NCI-H774 (cell line): ENCODE measurements at places on chromosomes 6 and 20.

DNA sequence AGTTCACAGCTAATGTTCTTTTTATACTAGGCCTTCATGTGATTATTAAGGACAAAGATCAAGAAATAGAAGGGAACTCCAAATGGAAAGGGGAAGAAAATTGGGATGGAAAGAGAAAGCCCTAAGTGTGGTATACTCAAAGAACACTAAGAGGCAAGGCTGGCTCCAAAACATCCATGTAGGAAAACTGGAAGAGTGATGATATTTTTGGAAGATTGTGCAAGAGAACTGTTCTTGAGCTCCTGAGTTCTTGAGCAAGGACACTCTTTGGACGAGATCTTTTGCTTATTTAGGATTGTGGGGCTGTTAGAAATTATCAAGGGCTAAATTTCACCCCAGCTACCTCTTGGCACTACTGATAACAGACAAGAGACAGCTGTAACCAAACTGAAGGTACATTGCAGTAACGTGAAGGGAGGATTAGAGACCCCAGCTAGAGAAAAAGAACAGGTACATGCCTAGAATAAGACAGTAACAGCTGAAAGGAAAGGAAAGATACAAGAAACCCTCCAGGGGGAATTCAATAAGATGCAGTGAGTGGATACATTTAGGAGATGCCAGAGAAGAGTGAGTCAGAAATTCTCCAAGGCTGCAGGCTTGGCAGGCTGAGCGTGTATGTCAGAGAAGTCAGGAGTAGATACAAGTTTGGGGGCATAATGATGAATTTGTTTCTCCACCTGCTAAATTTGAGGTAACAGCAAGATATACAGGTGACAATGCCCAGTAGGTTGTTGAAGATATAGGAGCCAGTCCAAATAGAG is 69.7 kb downstream of the CBLN4 start:
- DNase-seq, result no peak

DNA sequence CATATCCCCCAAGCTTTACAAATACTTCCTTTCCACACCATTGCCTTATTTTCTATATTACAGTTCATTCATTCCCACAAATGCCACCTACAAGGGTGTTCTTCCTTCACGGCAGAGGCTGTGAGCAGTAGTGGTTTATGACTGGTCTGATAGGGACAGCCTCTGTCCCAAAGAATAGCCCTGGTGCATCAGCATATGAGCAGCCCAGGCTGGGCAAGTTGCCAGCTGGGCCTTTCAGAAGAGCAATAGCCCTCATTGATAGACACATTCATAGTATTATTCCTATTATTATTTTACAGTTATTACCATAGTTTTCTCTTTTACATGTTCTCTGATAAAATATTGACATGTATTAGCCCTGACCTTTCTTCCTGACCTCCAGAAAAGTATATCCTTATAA is 149.9 kb downstream of the MMS22L start:
- DNase-seq, result peak; percentile 31

GRCh38 chr20:59912609-59913008 is 20.8 kb downstream of the SYCP2 start:
- no peak for DNase-seq

DNA sequence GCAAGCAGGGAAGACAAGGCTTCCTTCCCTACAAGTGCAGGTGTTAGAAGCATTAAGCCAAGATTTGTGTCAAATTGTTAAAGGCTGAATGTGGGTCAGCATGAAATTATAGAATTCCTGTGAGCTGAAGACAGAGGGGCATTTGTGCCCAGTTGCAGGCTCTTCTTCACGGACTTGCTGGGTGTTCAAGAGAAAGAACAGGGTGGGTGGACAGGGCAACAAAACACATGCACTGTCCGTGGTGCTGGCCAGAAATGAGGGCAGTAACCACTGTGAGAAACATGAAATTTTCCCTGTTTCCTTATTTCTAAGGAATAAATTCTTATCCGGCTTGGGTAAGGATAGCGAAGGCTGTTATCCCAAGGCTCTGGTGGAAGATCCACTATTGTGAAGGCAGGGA is 579.5 kb upstream of the HTR1E start:
- DNase-seq, result no peak

GRCh38 chr20:52481443-52481842 is 289.9 kb upstream of the ZFP64 start:
- no peak for DNase-seq

- DNase-seq, result no peak
These were observed 18.4 kb upstream of the TNFAIP3 start for GRCh38 chr6:137848672-137849071.

GRCh38 chr20:58518896-58519593 is 3.8 kb upstream of the APCDD1L start:
- no peak for DNase-seq

DNA sequence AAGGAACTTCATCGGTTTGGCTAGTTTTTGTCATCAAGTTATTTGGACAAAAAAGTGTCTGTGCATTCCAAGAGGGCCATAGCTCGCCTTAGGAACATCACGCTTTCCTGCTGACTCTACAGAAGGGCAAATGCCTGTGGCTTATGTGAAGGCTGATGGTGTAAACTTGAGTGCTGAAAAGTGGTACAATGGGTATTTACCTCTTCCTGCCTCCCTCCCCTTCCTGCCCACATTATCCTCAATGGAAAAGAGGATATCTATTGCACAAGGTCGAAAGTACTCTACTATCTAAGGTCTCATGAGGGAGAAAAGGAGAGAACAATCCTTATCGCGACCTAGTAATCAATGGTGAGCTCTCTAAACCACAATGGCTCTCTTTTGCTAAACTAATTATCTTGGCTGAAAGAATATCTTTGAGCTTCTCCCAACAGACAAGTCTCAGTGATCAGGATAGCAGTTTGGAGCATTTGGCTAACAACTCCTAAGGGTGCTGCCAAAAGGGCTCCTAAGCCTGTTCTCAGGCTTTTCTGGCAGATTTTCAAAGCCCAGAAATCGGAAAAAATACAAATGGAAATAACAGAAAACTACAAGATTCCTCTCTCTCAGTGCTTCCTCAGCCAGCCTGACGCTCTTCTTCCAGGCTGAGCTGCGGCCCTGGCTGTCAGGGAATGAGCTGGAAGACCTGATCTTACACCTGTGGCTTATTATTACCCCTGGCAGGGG is 42.6 kb upstream of the ENPP1 start:
- no peak for DNase-seq

DNA sequence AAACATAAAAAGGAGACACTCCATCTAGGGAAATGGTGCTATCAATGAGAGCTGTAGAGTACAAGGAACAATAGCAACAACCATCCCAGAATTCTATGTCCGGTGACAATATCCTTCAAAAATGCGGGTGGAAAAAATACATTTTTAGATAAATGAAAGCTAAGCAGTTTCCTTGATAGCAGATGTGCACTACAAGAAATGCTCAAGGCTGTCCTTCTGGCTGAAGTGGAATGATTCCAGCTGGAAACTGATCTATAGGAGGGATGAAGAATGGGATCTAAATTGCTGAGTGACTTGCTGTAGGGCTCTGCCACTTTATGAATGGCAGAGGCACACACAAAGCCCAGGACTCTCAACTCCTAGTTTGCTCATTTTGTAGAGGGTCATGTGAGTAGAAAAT is 763.1 kb downstream of the C6orf118 start:
- no peak for DNase-seq

GRCh38 chr20:13571662-13572061 is 67.1 kb downstream of the TASP1 start:
- DNase-seq, result no peak

- no peak for DNase-seq
These were observed 135.8 kb downstream of the SLC35F1 start for GRCh38 chr6:118042855-118043254.

- no peak for DNase-seq
These were observed 169.7 kb downstream of the ATXN1 start for GRCh38 chr6:16591396-16592222.

GRCh38 chr20:62739581-62740285 is 31.1 kb downstream of the NTSR1 start:
- DNase-seq, result no peak

GRCh38 chr6:13081189-13081563 is 247.2 kb downstream of the TBC1D7 start:
- no peak for DNase-seq

DNA sequence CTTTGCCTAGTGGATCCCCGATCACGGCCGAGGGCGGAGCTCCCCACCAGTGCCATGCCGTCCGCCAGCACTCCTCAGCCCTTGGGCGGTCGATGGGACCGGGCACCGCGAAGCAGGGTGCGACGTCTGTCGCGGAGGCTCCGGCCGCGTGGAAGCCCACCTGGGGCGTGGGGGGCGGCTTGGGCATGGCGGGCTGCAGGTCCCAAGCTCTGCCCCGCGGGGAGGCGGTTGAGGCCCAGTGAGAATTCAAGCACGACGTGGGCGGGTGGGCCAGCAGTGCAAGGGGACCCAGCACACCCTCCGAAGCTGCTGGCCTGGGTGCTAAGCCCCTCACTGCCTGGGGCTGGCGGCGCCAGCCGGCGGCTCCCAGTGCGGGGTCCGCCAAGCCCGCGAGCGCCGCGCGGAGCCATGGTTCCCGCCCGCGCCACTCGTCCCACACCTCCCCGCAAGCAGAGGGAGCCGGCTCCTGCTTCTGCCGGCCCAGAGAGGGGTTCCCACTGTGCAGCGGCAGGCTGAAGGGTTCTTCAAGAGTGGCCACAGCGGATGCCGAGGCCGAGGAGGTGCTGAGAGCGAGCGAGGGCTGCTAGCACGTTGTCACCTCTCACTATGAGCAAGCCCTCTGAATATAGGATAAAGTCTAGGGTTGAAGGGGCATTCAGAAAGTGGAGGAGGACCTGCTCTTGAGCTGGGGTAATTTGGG is 128.6 kb downstream of the GRM4 start:
- DNase-seq, result no peak
